Brain pericyte (primary cell): ENCODE measurements at places on chromosomes 6 and 20.

DNA sequence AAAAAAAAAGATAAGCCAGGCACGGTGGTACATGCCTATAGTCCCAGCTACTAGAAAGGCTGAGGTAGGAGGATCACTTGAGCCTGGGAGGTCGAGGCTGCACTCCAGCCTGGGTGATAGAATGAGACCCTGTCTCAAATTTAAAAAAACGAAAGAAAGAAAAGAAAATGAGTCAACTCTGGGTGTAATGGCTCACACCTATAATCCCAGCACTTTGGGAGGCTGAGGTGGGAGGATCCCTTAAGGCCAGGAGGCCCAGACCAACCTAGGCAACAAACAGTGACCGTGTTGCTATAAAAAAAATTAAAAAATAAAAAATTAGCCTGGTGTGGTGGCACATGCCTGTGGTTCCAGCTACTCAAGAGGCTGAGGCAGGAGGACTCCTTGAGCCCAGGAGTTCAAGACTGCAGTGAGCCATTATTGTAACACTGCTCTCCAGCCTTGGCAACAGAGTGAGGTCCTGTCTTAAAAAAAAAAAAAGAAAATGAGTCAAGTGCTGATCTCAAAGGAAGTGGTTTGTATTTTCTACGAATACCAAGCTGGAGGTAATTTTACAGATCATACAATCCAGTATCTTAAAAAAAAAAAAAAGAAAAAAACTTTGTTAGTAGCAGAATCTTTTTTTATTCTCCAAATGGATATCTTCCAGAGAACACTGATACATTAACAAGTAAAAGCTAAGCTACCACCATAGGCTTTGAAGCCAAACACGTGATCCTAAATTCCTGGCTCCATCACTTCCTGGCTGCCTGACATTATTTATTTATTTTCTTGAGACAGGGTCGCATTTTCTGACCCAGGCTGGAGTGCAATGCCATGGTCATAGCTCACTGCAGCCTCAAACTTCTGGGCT is 5.7 kb downstream of the COMMD7 start:
- DNase-seq = no peak

GRCh38 chr6:5565971-5566370 is 304.7 kb downstream of the FARS2 start:
- no peak for DNase-seq

- DNase-seq = no peak
Measured at GRCh38 chr6:44166591-44167184, 8.1 kb downstream of the CAPN11 start.

DNA sequence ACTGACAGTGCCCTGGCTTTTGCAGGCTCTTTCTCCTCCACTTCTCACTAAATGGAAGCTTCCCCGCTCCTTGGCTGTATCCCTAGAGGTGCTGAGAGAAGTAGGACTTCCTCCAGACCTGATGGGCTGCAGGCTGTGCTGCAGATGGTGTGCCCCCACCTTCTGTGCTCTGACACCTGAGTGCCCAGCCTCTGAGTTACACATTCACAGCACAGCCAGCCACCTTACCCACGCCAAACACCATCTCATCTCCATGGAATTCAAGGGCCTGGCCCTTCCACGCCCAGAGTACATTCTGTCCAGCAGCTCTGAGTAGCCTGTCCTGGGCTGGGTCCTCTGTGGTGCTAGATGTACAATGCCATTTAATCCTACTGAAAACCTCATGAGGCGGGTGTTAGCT is 5.3 kb downstream of the SFTA2 start:
- no peak for DNase-seq

DNA sequence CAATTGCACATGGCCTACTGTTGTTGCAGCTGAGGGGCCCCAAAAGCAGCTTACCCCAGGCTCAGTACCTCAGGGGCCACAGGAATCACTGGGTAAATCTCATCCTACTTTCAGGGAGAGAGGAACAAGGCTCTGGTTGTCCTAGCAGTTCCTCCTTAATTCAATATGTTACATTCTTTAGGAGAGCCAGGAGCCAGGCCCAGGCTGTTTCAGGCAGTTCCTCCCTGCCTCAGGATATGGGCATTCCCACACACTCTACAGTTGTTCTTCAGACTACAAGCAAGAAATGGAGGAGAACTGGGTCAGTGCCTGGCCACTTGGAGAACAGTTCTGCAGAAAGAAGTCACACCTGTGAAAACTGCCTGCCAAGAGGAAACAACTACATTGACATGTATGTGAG is 9.6 kb upstream of the BTN3A2 start:
- no peak for DNase-seq

GRCh38 chr6:141026504-141026903 is 1106.2 kb upstream of the GJE1 start:
- DNase-seq = no peak

- DNase-seq = no peak
Measured at GRCh38 chr20:52922436-52922835, 49.7 kb upstream of the TSHZ2 start.

DNA sequence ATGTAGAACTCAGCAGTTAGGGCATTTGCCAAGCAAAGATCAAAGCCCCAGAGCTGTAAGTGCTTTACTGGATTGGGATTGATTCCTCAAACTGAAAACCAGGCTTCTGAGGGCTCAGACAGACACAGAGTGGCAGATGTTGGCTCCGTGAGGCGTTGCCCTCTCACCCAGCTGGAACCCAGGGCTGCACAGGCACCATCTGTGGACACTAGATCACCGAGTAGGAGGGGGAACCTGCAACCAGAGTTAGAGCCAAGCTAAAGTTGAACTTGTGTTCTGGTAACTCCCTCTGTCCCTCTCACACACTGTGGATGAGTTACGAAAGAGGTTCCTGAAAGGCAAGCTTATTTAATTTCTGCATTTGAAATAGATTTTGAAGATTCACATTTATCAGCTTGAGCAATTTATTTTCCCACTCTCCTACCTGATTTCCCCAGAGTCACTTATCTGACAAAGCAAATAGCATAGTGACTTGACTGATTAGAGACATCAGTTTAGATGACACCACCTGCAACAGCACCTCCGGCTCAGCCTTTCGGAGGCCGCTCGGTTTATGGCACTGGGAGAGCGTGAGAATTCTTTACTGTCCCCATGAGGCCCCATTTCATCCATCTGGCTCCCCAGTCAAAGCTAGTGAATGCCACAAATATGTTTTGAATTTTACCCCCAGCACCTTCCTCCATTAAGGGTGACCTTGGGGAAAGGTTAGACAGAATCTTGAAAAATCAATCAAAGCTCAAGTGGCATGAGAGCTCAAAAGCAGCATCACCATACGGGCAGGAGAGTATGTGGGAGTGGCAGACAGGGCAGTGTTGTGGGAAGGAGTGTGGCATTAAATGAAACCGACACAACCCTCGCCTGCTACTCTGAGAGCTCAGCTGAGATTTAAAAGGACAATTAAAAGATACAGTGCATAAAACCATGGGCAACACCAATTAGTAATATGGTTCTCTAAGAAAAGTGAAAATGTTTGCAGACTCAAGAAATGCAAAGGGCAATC is 48.5 kb downstream of the RPF2 start:
- DNase-seq = no peak

GRCh38 chr6:84027340-84028181 is 6.0 kb upstream of the MRAP2 start:
- no peak for DNase-seq

DNA sequence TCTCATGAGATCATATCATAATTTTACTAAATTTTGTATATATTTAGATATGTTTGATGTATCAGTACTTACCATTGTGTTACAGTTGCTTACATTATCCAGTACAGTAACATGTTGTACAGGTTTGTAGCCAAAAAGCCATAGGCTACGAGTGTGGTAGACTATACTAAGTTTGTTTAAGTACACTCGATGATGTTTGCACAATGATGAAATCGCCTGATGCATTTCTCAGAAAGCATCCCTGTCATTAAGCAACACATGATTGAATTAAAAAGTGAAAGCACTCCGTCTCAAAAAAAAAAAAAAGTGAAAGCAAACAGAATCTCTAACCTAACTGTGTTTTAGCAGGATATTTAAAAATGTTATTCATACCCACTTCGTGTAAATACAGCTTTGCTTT is 104.9 kb upstream of the TFAP2D start:
- DNase-seq = no peak

DNA sequence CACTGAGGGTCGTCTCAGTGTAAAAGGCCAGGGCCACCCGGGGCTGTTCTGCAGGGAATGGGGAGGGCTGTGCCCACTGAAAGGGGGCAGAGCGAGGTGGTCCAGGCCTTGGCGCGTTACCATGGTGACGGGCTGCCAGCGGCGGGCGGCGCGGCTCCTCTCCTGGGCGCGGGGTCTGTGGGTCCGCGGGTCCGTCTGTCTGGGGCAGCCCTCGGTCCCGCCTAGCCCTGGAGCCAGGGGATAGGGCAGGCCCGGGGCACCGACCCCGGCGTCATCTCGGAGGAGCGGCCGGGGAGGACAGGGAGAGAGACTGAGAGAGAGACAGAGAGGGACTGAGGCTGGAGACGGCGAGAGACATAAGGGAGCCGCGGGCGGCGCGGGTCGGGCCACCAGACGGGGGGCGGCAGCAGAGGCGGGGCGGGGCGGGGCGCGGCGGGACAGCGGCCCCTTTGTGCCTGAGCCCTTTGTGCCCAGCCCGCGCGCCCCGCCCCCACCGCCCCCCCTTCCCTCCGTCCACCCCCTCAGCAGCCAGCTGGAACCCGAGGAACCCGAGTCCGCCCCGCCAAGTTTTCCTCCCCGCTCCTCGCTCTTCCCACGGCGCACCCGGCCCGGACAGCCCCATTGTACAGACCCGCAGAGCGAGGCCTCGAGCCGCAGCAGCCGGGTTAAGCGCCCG is at the start of gene KIAA1755:
TSS of gene KIAA1755 (minus strand) at position 358 of the 676 bp plus-strand sequence. CDS start at position 123, 235 bp downstream.
- no peak for DNase-seq

- no peak for DNase-seq
Measured at GRCh38 chr20:2314759-2315439, 19.1 kb downstream of the TGM3 start.

DNA sequence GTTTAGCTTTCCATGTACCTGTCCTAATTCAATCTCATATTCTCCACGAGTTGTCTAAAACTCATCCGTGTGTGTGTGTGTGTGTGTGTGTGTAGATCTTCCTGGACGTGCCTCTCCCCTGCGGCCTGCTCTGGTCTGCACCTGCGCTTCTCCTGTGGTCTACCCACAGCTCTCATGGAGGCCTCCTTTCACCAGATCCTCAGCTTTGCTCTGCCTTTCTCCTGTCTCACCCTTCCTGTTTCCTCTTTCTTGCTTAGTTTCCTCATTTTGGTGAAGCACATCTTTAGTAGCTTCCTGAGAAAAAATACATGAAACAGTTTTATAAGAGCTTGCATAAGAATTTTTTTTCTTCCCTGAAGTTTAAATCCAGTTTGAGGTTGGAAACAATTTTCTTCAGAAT is 18.1 kb downstream of the SLX4IP start:
- no peak for DNase-seq
